ENCODE measurements at places on chromosomes 6 and 20.
A peak's percentile ranks its signal among the peaks of the same experiment; 100 is the strongest.

- DNase-seq: no peak
Observed at GRCh38 chr6:128557081-128557480, 36.7 kb upstream of the PTPRK start.

GRCh38 chr6:146595972-146596731 lies 2.6 kb upstream of the ADGB start:
- DNase-seq: peak; percentile 100

DNA sequence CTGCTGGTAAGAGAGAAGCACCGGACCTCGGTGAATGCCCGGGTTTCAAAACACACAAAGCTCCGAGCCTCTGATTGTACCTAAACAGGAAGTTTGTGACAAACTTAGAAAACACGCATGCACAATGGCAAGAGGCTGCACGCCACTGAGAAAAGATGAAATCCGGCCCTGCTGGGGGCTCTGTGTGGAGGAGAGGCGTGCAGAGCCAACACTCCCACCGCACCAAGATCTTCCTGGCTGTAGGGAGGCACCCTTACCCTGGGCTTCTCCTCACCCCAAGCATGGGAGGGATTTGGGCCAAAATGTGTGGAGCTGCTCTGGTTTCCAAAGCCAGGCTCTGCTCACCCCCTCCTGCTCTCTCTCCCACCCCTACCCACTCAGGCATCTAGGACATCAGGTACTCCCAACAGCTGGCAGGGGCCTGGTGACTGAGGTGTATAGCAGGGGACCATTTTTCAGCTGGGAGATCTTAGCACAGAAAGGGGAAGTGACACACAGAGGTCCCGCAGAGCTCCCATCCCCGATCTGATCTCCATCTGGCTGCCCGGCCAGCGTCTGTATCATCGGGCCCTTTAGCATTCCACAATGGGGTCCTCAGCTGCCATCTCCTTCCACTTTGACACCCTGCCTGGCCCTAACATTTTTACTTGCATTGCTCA lies 84.2 kb downstream of the TRERF1 start:
- peak; percentile 70 for DNase-seq

GRCh38 chr6:6312901-6313441 lies 7.5 kb downstream of the F13A1 start:
- peak; percentile 8 for DNase-seq

- no peak for DNase-seq
Observed at GRCh38 chr6:160173806-160174527, 52.4 kb downstream of the SLC22A1 start.

DNA sequence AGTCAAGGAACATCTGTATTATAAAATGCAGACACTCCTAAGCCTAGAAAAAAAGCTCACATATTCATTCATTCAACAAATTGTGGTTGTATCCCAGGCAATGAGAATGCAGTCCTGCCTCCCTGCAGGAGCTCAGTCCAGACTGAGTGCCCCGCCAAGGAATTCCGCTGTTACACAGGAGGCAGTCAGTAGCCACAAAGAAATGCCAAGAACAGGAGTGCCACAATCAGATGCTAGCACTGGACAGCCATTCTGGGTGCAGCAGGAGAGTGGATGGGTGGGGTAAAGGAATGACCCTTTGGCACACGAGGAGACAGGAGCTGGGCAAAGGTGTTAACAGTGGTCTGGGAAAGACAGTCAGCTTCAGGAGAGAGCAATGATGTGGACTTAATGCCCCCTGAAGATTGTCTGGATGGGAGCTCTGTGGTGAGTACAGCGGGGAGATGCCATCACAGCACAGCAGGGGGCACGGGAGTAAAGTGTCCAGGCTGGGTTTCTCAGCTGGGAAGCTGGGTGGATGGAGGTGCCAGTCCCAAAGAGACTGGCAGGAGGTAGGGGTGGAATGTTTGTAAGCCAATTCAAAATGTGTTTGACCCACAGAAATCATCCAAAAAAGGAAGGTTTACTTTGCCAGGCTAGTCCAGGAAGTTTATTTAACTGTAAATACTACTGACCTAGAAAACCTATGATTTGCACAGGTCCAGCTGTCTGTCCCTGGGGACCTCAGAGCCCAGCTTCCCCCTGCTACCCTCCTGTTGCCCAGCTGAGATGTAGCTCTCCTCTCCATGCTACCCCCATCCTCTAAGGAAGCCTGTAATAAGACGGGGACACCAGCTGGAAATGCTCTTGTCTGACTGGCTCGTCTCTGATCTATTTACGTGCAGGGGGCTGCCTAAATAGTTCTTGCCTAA lies 84.1 kb downstream of the SLC23A2 start:
- no peak for DNase-seq

DNA sequence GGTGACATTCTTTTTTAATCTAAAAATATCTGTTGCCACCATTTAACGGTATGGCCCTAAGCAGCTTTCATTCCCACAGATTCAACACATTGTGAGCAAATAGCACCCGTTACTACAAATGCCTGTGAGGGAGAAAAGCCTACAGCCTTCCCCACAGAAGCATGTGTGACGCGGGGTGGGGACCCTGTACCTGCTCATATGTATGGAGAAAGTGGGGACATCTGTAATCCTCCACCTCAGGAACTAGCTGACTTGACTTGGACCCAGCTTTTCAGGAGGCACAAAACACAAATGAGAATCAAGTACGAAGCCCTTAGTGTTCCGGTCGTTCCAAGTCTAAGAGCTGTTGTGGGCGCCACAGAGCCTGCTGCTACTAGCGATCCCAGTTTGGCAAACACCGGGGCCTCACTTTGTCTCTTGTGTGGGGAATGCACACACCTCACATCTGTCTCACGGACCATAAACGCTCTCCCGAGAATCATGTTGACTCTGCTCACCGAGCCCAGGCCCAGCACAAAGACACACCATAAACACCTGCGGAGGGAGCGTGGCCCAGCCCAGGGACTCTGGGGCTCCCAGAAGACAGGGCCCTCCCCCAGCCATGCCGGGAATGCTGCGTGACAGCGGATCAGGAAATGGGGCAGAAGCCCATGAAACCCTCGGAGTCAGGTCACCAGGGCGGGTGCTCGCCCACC lies 21.6 kb downstream of the DLL1 start:
- DNase-seq: no peak

- peak; percentile 66 for DNase-seq
Observed at GRCh38 chr6:111119571-111120329, 32.4 kb downstream of the SLC16A10 start.

DNA sequence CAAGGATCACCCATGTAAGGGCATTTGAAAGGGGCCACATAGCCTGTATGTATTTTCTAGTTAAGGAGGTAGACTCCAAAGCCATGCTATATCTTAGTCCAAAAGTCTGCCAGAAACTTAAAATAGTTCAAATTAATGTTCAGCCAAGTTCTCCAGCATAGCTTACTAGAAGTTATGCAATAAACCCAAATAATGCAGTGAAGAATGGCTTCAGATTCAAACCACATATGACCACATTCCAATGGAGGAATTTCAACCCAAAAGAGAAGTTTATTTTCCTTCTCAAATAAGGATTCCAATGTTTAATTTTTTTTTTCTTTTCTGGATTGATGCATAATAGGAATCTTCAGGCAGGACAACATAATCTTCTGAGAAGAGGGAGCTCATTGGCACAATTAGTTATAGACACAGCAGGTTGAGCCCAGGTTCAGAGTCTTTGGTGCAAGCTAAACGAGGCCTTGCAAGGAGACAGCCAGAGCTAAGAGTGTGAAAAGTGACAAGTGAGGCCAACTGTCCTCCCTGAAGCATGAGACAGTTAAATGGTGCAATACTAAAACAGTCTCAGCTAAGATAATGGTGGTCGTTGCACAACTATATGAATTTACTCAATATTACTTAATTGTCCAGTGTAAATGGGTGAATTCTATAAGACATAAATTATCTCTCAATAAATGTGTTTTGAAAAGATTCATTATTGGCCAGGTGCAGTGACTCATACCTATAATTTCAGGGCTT lies 598.8 kb upstream of the CDH4 start:
- DNase-seq: peak; percentile 43

GRCh38 chr6:111766201-111766857 lies 106.9 kb downstream of the FYN start:
- DNase-seq: no peak

DNA sequence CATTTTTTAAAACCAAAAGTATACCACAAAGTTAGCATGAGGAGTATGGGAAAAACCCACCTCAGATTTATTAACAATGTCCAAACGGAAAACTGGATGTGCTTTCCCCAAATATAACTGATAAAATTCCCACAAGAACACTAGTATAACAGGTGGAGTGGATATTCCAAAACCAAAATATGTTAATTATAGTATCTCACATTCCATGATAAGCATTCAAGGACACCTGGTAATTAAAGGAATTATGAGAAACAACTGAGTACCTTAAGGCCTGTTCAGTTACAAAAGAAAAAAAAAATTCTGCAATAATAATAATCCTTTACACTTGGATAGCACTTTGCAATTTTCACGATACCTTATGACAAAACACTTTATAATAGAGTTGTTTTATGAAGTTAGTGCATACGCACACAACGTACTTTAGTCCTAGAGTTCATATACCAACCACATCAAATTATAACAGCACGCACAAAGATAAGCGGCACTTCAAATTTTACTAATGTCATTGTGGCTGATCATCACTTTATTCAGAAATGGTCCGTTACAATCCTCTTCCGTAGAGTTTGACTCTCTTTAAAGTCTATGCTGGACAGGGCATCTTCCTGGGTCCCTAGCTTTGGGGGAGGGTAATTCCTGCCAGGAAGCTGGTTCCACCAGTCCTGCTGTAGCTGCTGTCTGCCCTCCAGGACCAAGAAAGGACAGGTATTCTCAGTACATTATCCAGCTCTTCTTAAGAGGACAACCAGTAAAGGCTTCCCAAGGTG lies 1.7 kb downstream of the CDK19 start:
- no peak for DNase-seq

DNA sequence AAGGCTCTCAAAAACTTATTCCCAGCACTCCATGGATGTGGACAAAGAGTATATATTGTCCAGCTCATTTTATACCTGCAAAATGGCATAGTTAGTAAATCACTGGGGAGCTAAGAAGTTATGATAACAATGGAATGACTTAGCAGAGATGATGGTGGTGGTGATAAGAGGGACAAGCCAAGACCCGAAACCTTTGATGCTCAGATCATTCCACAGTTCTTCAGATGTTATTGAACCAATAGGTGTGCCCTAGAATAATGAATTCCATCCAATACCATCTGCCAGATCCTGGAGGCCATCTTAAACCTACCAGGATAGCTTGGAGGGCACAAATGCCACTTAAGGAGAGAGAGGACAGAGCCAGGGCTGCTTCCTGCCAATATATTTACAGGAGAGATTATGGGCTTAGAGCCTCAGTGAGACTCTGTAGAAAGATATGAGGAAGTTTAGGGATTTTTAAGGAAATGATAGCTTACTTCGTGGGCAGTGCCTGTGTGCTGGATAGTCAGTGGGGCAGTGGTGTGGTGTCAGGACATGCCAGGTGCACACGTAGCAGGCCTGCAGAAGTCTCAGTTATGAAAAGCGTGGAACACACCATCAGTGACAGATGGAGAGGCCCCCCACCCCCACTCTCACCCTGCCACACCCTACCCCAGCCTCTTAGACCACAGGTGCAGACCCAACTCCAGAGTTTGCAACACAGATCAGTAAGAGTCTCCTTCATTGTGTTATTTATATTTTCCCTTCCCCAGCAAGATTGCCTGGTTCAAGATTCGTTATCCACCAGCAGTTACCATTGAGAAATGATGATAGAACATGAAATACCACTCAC lies 209.7 kb upstream of the SUPT3H start:
- peak; percentile 60 for DNase-seq

- DNase-seq: no peak
Observed at GRCh38 chr6:105398859-105399258, 4.0 kb downstream of the PREP start.

DNA sequence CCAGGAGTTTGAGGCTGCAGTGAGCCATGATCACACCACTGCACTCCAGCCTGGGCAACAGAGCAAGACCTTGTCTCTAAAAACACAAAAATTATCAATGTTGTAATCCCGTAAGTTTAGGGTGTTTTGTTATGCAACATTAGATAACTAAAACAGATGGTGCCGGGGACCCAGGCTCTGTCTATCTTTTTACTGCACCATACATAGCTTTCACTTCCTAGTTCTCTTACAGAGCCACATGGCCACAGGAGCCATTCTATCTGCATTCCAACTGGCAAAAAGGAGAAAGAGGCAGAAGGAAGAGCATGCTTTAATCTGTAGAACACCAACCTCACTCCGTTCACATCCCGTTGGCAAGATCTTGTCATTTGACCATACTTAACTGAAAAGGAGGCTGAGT lies 5.4 kb upstream of the TCF15 start:
- DNase-seq: peak; percentile 98

- DNase-seq: no peak
Observed at GRCh38 chr6:130129762-130130246, 92.9 kb downstream of the SAMD3 start.

DNA sequence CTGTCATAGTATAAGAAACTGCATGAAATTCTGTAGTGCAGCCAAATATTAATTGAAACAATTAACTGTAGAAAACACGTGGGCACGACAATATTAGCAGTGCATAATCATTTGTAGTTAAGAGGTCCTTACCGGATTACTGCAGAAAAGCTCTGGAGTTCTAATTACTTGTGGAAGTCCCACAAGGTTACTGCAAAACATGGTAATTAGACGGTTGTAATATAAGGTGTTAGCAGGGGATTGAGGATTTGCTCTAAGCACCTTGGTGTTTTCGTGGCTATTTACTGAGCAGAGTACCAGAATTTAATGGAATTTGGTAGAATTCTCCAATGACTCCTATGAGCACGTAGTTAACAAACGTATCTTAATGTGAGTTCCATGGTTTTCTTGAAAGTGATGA lies 473.6 kb upstream of the AGPAT4 start:
- DNase-seq: no peak

GRCh38 chr6:75503291-75503690 lies 9.7 kb upstream of the FILIP1 start:
- DNase-seq: no peak

GRCh38 chr6:118297821-118298220 lies 250.3 kb upstream of the PLN start:
- DNase-seq: no peak

DNA sequence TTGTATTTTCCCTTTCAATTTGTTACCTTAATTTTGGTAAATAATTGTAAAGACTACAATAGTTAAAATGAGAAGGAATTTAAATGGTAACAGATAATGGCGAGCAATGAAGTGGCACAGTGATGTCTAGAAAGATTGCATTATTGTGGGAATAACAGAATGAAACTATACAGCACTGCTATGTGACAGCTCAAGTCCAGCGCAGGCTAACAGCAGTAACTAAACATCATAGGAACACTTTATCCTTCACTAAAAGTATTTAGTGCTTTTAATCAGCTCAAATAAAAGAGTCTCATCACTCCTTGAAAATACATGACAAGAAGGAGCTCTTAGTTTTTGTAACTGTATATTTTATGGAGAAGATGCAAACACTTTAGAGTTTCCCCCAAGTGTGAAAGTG lies 190.8 kb downstream of the TENT5A start:
- no peak for DNase-seq

- DNase-seq: no peak
Observed at GRCh38 chr6:117829594-117830319, 77.3 kb upstream of the SLC35F1 start.

DNA sequence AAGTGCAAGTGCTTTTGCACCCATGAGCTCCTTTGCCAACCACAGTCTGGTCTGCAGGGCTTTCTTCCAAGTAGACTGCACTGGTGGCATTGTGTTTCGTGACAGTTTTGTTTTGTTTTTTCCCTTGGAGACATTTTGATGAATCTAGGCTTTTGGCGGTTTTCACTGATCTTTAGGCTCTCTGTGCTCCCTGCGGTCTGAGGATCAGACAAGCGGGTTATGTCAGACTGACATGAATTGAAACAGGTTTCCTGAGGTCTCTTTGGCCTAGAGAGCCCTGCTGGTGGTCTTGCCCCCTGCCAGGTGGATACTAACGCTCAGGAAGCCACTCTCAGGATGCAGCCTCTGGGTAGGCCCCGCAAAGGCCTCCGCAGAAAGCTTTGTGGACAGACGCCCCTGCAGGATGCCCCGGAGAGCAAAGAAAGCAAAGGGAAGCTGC lies 555.4 kb upstream of the AGPAT4 start:
- DNase-seq: no peak
